ENCODE measurements at places on chromosomes 2 and 18.

- DNase-seq: no peak
These were observed 6.5 kb downstream of the C2orf72 start for GRCh38 chr2:231043796-231044195.

GRCh38 chr2:7774481-7774880 lies 857.3 kb downstream of the RNF144A start:
- no peak for DNase-seq

GRCh38 chr2:205775097-205775877 lies 93.0 kb downstream of the NRP2 start:
- peak; percentile 98 for DNase-seq

- peak; percentile 59 for DNase-seq
These were observed 70.3 kb downstream of the CERKL start for GRCh38 chr2:181586569-181587081.

GRCh38 chr18:63848159-63848558 lies 39.3 kb upstream of the SERPINB2 start:
- DNase-seq: peak; percentile 84
